ENCODE measurements at places on chromosomes 1 and 21. TPM values are rescaled to one million over a fixed set of nuclear protein-coding genes. Genes with fewer than 3 reads are reported as not detected.

CAMK1G gene
- not detected for total RNA-seq

WASF2 gene
- total RNA-seq: 113 TPM

IQGAP3 gene
- 24.3 TPM for total RNA-seq

LCK gene
- total RNA-seq: 481 TPM

RNF223 gene
- total RNA-seq: not detected

LRRC39 gene
- 0.82 TPM for total RNA-seq

VTCN1 gene
- total RNA-seq: not detected

DNA sequence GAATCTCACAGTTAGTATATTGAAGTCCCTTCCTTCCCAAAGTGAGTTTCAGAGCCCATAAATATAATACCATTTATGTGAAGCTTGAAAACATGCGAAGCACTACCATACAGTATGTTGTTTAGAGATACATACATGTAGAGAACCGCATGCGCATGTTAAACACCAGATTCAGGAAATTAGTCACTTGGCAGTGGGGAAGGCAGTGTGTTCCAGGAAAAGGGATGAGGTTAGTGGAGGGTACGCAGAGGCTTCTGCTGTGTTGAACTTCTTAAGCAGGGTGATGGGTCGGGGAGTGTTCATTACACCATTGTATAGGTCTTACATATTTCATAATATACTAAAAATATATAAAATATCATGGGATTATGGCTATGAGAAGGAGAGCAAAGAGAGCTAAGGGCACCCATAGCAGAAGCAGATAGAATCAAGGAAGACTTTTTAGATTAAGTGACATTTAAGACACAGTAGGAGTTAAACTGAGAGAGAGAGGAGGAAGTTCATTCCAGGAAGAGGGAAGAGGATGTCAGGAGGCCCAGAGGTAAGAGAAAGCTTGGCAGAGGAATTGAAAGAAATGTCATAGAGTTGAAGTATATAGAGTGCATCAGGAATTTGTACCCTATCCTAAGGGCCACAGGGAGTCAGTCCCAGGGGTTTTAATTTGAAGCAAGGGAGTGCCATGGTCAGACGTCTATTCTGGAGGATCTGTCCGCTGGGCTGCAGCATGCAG lies 43.5 kb upstream of the SARS1 start:
- no peak for DNase-seq
- peaks cover 19% of the 10 kb centered on the region for H3K4me1 ChIP-seq
- H3K36me3 ChIP-seq: no peaks in the 10 kb centered on the region
- no peaks in the 10 kb centered on the region for H3K27me3 ChIP-seq

SH3BGRL3 gene
- total RNA-seq: 562 TPM

PRELP gene
- total RNA-seq: not detected

OR2M3 gene
- total RNA-seq: not detected

GRCh38 chr1:109389638-109390341 lies 7.9 kb downstream of the SORT1 start:
- no peak for DNase-seq
- peaks cover 24% of the 10 kb centered on the region for H3K27me3 ChIP-seq
- H3K36me3 ChIP-seq: no peaks in the 10 kb centered on the region
- peaks cover 16% of the 10 kb centered on the region for H3K4me1 ChIP-seq

DNA sequence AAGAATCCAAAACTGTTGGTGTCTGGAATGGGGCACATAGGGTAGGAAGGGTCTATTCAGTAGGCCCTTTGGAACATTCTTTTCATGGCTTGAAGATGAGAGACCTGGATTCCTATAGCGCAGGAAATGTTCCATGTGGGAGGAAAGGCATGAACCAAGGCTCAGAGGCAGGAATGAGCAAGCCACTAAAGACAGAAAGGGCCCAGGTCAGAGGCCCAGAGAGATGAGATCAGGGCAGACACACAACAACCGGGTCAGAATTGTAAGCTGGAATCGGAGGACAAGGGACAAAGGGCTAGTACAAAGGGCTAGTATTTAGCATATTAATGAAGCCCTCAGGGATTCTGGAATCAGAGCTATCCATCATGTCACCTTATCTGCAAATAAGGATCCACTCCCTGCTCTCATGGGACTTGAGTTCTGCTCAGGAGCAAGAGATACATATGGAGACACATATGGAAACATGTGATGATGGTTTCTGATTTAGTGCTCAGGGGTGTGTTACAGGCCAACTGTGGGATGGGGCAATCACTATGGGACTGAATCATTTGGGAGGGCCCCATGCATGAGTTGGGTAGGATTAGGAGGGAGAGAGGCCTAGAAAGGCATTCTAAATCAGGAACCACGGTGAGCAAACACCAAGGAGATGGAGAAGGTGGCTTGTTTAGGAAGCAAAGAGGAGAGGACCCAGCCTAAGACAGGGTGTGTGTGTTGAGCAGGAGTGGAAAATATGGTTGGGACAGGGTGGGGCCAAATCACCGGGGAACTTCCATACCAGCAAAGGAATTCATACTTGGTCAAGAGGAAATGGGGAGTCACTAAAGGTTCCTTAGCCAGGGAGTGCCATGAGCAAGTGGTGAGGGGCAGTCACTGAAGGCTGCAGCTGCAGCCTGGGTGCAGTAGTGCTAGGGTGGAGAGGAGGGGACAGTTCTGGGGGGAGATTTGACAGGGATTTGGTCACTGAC lies 8.6 kb downstream of the NECTIN4 start:
- no peak overlapping the region for H3K27ac ChIP-seq

DNA sequence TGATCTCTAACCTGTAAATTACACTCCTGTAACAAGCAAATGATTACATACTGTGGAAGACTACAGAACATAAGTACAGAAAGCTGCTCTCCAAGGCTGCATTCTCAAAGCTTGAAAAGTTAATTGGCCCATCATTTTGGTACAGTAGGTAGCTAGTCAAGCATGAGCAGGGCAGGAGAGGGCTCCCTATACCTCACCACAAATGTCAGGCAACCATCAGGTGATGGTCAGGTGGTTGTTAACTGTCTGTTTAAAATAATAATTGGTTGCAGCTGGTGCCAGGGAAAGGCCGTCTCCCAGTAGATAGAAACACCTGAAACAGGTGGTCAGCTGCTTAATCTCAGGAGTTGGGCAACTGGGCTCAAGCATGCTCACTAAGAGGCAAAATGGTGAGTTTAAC lies 13.1 kb upstream of the SLC1A7 start:
- no peak for DNase-seq
- peaks cover 7% of the 10 kb centered on the region for H3K27me3 ChIP-seq
- H3K4me1 ChIP-seq: no peaks in the 10 kb centered on the region

DNA sequence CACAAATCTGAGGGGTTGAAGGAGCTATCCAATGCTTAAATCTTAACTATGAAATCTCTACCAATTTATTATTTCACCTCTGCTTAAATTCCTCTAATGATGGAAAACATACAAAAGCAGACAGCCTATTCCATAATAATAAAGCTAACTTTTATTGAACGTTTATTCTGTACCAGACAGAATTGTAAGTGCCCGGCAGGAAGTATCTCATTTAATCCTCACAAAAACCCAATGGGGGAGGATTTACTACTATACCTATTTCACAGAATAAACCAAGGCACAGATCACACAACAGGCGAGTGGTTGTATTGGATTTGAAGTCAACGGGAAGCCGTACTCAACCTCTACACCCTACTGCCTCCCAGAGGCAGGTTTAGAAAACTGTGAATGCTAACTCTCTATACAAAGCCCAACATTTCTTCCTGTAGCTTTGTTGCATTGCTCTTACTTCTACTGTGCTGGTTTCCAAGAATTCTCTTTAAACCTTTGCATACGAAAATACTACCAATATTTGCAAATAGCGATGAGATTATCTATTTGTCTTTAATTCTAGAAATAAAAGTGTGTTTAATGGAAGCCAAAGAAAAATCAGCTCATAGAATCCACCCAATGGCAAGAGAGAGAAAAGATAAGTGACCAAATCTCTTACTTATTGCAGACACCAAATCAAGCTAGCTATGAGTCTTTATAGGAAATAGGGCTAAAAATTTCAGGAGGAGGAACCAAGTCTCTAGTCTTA lies 33.5 kb upstream of the C1orf53 start:
- peaks cover 6% of the 10 kb centered on the region for H3K27me3 ChIP-seq
- no peaks in the 10 kb centered on the region for H3K36me3 ChIP-seq
- no peak overlapping the region for H3K4me3 ChIP-seq
- H3K4me1 ChIP-seq: peaks cover 1% of the 10 kb centered on the region

GRCh38 chr1:29900712-29901111 lies 664.4 kb downstream of the PTPRU start:
- peaks cover 14% of the 10 kb centered on the region for H3K27me3 ChIP-seq
- H3K36me3 ChIP-seq: no peaks in the 10 kb centered on the region
- H3K27ac ChIP-seq: no peak overlapping the region
- H3K4me3 ChIP-seq: no peak overlapping the region
- no peaks in the 10 kb centered on the region for H3K4me1 ChIP-seq
- DNase-seq: no peak

FGR gene
- total RNA-seq: 0.30 TPM

- no peak overlapping the region for H3K4me3 ChIP-seq
- DNase-seq: no peak
- no peaks in the 10 kb centered on the region for H3K4me1 ChIP-seq
- peaks cover 3% of the 10 kb centered on the region for H3K27me3 ChIP-seq
- no peak overlapping the region for H3K27ac ChIP-seq
- peaks cover 2% of the 10 kb centered on the region for H3K36me3 ChIP-seq
Observed at GRCh38 chr1:114379358-114379757, 131.6 kb downstream of the TRIM33 start.

PBX1 gene
- total RNA-seq: not detected

CCNL2 gene
- total RNA-seq: 124 TPM

- peaks cover 22% of the 10 kb centered on the region for H3K27me3 ChIP-seq
- DNase-seq: no peak
- no peaks in the 10 kb centered on the region for H3K36me3 ChIP-seq
- no peak overlapping the region for H3K27ac ChIP-seq
Observed at GRCh38 chr1:85220756-85221201, 20.0 kb upstream of the SYDE2 start.

DNA sequence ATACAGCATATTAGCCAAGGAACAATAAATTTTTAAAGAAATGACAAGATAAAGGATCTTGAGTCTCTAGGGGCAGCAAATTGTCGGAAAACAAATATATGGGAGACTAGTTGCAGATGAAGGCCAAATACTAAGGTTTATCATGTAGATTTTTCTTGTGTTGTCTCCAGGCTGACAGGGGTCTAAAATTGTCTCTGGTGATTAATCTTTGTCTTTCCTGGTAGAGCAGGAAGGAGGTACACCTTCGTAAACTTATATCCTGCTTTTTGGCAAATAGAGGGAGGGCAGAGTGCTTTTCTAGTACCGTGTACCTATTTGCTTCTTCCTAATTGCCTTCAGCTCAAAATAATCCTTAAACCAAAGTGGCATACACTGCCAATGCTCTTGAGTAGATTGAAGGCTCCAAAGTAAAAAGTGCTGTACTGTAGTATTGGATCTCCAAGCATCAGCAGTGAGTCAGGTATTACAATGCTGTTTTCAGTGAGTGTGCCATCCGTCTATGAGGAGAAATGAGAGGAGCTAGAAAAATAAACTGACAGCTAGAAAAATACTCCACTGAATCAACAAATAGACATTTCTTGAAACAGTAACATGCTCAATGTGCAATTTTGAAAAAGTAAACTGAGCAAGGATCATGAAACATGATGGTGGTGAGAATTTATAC lies 1.8 kb upstream of the LEPR start:
- no peaks in the 10 kb centered on the region for H3K27me3 ChIP-seq
- peaks cover 17% of the 10 kb centered on the region for H3K4me1 ChIP-seq
- DNase-seq: no peak
- no peak overlapping the region for H3K27ac ChIP-seq

GRCh38 chr1:94928293-94928939 lies 1.5 kb upstream of the CNN3 start:
- peaks cover 9% of the 10 kb centered on the region for H3K4me1 ChIP-seq
- H3K36me3 ChIP-seq: peaks cover 2% of the 10 kb centered on the region
- H3K27me3 ChIP-seq: peaks cover 48% of the 10 kb centered on the region
- no peak overlapping the region for H3K27ac ChIP-seq
- no peak for DNase-seq
- H3K4me3 ChIP-seq: no peak overlapping the region

DNA sequence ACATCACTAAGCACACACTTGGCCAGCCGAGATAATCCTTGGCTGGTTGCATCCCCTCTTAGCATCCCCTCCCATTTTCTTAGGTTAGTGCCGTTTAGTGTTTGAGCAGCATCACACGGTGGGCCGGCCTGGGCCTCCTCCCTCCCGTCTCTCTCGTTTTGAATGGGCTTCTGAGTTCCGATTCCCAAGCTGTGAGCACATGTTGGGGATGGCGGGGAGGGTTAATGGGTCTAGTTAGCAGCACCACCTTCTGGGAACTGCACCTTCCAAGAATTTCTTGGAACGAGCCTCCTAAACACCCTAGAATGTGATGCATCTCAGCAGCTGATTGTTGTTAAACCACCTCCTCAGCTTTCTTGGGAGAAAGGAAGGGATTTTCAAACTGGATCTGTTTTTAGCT lies 73.3 kb downstream of the CNIH3 start:
- no peak for DNase-seq
- H3K4me1 ChIP-seq: peaks cover 6% of the 10 kb centered on the region
- H3K4me3 ChIP-seq: no peak overlapping the region
- H3K36me3 ChIP-seq: no peaks in the 10 kb centered on the region
- no peak overlapping the region for H3K27ac ChIP-seq

DNA sequence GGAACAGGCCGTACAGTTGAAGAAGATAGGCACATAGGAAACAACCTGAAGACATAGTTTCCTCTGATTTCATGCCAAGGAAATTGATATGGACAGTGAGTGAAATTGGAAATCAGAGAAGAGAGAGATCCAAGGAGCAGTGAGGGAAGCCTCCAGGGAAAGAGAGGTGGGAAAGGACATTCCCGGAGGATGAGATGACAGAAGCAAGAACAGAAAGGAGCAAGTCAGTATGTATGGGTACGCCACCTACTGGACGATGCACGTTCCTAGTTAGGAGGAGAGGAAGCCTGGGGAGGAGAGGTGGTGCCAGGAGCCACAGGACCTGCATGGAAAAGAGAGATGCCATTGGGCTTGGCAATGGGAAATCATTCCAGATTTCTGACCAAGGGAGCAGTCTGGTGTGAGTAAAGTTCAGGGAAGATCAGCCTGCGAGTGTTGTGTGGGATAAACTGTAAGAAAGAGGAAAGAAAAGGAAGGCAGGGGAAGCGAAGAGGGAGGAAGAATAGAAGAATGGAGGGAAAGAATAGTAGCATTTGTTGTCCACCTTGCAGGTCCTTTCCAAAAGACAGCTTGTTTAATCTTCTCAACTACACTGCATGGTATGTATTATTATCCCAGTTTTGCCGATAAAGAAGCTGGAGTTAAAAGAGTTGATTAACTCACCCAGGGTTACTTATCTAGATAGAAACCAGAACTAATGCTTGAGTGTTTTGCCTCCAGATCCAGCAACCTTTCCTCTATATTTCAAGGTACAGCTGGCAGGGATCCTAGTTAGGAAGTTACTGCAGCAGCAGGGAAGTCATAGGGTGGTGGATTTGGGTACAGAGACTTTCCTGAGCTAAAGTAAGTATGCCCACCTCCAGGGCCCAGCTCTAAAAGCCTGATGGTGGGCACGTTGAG lies 27.4 kb downstream of the C1orf116 start:
- no peaks in the 10 kb centered on the region for H3K4me1 ChIP-seq
- peak; percentile 48 for DNase-seq

GRCh38 chr21:32962268-32962667 lies 63.5 kb upstream of the OLIG2 start:
- peaks cover 5% of the 10 kb centered on the region for H3K4me1 ChIP-seq
- H3K36me3 ChIP-seq: no peaks in the 10 kb centered on the region
- H3K27ac ChIP-seq: no peak overlapping the region
- no peak for DNase-seq
- H3K27me3 ChIP-seq: peaks cover 62% of the 10 kb centered on the region

RIMS3 gene
- 2.1 TPM for total RNA-seq

NFASC gene
- total RNA-seq: 0.14 TPM

REN gene
- total RNA-seq: not detected
